Immature natural killer cell (primary cell): ENCODE measurements at places on chromosomes 7 and 10.

DNA sequence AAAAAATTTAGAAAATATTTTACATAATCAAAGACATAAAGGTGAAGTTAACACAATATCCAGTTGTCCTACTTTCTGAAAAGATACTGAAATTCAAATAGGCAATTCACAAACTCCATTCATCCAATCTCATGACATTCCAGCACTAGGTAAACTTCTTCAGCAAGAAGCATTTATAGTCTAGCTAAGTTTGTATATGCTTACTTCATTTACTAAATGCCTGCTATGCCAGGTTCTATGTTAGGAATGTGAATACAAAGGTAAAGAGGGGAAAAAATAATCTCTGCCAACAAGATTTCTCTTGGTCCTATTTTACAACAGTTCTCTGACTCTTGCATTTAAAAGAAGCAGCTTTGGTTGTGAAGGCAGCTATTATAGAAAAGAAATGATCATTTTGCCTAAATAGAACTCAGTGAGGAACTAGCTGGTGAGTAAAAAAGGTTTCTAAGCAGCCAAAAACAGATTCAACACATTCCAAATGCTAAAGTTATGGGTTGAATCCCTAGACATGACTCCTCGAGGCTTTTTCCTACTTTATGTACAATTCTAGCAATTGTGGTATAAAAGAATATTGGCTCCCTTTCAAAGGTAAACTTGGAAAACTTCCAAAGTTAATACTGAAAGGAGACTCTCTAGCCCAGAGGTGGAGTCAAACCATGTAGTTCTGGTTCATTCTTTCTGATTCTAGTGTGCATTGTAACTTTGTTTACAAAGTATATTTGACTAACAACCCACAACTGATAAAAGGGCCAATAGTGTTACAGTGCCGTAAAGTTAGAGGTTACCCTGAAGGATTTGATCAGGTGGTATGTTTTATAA is 30.9 kb upstream of the KLHL7 start:
- DNase-seq = no peak

DNA sequence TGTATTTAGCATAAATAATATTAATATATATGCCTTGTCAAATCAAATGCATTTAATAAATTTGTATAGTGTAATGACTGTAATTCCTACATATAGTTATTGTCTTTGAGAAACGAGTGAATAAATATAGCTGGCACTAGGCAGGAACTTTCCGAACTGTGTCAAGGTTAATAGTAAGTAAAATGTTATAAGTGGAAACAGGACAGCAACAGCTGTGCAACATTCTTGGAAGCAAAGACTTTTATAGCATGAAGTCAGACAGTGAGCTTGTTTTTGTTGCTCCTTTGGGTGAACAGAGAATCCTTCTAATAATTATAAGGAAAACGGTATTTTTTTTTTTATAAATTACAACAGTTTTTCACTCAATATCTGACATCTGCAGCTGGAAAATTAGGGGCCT is 14.0 kb upstream of the EXOC6 start:
- DNase-seq = no peak

- DNase-seq = no peak
These were observed 303.3 kb upstream of the COBL start for GRCh38 chr7:51619880-51620279.

DNA sequence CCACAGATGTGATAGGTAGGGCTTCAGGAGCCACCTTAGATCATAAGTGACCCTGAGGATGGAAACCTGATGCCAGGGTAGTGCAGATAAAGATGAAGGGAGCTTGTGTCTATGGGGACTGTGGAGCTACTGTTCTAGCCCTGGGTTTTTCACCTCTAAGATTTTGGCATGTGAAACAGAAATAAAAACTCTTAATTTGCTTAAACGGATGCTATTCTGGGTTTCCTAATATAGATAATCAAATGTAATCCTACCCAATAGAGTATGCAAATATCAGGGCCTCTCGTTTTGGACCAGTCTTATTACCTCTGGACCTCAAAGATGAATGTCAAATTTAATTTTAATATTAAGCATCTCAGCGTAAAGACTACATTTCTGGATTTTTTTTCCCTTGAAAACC is 49.3 kb downstream of the ABCB4 start:
- DNase-seq = no peak

- no peak for DNase-seq
These were observed 3.1 kb upstream of the ZNF117 start for GRCh38 chr7:64993901-64994300.

DNA sequence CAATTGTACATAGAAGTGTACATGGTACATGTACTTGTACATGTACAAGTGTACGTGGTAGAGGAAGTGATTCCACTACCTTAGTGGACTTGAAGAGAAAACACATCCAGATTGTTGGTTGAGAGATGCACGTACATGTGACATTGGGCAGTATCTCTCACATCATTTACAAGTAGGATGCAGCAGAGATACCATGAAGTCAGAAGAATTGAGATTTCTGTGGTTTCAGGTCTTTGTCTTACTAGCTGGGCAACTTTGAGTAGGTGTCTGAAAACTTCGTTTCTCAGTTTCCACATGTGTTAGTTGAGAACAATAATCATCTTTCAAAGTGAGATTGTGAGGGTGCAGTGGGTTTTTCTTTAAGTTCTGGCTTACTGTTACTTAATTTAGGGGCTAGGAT is 21.5 kb downstream of the CLDN12 start:
- DNase-seq = no peak

DNA sequence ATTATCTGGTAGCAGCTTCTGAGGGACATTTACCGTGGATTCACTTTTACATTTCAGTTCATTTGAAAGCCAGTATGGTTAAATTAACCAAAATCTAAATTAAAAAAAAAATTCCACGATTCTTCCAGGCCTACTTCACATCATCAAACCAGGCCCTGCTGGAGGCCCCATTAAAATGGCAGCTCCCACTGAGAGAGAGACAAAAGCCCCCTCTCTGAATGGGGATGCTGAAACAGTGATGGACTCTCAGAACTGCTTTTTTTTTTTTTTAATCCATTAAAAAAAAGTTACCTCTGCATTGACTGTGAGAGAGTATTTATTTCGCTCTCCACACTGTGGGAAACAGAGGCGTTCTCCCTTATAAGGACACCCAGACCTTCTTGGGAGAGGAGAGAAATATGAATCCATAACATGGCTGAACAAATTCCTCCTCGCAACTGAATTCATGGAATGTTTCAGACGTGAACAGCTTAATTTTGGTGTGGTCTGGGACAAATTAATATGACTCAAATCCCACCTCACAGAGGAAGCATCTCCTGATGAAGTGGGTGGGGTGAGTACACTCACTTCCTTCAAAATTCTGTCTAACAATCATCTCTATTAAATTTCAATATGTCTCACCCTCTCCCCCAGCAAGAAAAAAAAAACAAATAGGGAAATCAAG is 73.5 kb downstream of the SAMD9 start:
- DNase-seq = no peak

GRCh38 chr7:116610210-116610609 is 61.8 kb upstream of the MET start:
- no peak for DNase-seq

GRCh38 chr7:139192014-139192706 is 38.9 kb upstream of the UBN2 start:
- no peak for DNase-seq

DNA sequence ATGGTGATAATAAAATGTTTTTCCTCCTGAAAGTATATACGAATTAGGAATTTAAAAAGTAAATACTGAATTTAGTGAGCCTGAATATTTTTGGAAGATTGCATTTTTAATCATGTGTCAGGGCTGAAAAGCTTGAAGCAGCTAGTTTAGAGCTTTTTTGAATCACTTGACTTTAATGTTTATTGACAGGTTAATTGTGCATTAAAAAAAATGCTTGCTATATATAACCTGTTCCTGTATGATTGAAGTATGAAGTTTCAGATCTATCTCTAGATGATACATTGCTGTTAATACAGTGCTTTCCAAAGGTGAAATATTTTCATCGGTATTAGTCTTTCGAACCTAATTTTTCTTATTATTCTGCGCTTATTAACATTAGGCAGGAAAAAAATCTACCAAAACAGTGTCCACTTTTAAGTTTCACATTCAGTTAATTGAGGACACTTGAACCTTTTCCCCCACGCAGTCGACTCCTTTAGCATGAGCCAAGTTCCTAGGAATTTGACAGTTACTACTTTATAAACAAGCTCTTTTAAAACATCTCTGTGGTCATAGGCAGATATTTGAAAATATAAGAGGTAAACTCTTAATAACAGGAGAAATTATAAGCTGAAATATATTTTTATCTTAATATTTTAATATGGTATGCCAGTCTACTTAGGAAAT is 187.1 kb downstream of the MLLT10 start:
- no peak for DNase-seq

DNA sequence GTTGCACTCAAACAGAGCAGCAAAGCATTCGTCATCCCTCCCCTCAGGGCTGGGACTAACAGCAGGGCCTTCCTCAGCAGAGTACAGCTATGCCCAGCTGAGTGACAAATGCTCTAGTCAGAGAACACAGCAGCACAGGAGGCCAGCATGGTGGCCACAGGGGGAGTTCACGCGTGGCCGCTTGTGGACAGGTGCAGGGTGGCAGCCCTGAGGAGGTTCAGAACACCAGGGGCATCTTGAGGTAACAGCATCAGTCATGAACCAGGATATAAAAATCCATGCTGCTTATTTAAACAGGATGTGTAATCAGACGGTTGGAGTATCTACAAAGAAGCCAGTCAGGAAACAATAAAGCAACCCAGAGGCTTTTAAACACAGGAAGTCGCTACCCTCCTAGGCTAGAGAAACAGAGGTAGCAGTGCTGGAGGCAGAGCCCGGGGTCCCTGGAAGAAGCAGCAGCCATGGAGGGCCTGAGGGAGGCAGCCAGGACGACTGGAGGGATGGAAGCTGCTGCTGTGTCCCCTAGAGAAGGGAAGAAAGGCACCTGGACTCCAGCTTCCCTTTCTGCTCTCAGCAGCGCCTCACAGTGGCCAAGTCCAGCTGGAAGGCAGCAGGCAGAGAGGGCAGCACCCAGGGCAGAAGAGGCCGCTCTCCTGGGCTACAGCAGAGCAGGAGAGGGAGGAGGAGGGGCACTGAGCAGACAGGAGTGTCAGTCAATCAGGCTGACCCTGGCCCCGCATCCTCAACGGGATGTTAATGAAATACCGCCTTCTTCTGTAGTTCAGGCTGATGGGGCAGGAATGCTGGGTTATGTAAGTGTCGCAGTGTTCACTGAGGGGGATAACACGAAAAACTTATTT is 70.8 kb upstream of the UCN3 start:
- peak; percentile 41 for DNase-seq

- DNase-seq = no peak
These were observed 162.9 kb upstream of the CELF2 start for GRCh38 chr10:10854725-10855124.

GRCh38 chr10:62817766-62818425 is 1.7 kb upstream of the EGR2 start:
- DNase-seq = peak; percentile 65
